ENCODE measurements at places on chromosomes 5 and 9.

- DNase-seq = no peak
Measured at GRCh38 chr9:93066978-93067603, 8.6 kb downstream of the SUSD3 start.

DNA sequence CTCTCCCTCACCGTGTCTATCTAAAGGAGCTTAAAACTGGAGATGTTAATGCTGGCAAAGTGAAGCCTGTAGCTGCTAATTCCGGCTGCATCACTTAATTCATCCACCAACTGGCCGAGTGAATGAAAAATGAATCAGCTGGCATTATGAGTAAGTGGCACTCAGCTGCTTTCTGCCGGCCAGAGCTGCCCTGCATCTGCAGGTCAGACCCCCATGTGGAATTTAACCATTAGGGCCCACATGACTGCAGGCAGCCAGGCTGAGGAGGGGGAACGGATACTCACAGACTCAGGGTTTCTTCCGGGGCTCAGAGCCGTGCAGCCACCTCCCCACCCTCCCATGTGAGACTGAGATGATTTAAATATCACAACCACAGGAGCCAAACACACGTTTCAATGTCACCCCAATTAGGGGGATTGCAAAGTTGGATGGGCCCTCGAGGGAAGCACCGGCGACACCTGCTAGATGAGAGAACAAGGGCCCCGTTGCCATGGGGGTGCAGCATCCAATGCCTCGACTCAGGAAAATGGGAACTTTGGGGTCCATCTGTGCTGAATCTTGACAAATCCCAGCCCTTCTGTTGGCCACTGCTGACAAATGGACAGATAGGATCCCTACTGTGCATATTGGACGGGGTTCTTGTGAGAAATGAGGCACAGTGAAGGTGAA, 115.6 kb upstream of the ALDH1B1 start:
- no peak for DNase-seq

DNA sequence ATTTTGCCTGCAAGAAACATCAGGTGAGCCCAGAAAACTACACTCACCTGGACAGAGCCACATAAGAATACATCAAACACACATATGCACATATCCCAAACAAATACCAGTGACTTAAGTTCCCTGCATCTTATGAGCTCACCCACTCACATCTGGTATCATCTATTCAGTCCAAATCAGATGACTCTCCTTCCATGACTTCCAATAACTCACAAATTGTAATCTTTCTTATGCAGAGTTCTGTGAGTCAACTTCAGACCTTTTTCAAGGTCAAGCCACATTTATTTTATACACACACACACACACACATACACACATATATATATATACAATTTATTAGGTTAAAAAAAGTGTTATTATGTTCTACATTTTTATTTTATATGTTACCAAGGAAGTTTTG, 1711.9 kb upstream of the CDH9 start:
- no peak for DNase-seq

DNA sequence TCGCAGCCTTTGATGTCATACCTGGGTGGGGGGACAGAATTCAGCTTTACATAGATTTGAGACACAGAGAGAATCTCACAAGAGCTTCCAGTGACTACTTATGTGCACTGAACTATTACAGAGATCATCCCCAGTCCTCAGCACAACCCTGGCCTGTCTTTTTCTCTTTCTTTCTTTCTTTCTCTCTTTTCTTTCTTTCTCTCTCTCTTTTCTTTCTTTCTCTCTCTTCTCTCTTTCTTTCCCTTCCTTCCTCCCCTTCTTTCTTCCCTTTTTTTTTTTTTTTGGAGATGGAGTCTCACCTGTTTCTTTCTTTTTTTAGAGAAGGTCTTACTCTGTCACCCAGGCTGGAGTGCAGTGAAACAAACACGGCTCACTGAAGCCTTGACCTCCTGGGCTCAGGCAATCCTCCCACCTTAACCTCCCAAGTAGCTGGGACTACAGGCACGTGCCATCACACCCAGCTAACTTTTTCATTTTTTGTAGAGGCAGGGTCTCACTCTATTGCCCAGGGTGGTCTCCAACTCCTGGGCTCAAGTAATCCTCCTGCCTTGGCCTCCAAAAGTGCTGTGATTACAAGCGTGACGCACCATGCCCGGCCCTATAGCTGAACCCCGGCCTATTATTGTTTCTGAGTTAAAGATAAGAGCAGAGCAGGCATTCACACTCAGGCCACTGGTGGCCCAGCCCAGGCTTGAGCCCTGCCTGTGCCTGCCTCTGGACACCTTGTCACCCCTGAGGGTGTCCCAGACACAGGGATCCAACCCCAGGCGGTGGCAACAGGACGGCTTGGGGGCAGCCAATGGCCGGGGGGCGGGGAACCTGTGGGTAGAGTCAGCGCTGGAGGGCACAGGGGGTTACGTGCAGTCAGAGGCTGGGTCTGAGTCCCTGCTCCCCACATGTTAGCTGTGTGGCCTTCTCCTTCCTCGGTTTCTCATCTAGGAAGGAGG, 4.3 kb downstream of the PIP5KL1 start:
- no peak for DNase-seq

GRCh38 chr5:101532430-101532829, 629.3 kb upstream of the ST8SIA4 start:
- DNase-seq = no peak

DNA sequence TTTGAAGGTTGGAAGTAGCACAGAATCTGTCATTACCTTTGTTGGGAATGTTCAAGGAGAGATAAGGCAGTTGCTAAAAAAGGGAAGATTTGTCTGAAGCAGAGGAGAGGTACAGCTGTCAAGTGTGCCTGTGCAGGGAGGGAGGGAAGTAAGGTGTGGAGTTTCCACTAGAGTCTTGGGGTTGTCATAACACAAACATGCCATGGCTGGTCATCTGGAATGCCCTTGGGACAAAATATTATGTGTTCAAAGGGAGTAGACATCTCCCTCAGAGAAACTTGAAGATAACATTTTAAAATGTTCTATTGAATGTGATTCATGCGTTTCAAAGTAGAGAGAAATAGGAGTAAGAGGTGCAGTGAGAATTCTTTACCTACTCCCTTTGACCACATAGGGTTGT, 95.0 kb downstream of the MUSK start:
- DNase-seq = no peak

- no peak for DNase-seq
Measured at GRCh38 chr5:93704996-93705395, 36.4 kb downstream of the POU5F2 start.

DNA sequence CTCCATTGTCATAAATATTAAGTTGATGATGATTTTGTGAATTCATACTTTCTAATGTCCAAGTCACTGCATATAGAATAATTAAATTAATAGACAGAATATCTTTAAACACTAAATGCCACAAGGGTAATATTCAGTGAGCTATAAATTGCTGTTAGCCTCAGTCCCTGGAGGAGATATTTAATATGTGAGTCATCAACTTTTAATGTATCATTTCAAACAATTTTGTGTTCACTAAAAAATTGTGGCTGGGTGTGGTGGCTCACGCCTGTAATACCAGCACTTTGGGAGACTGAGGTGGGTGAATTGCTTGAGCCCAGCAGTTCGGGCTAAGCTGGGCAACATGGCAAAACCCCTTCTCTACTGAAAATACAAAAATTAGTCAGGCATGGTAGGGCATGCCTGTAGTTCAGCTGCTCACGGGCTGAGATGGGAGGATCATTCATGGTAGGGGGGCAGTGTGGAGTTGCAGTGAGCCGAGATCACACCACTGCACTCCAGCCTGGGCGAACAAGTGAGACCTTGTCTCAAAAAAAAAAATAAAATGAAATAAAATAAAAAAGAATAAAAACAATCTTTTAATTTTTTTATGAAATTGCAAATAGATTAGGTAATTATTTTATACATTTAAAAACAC, 717.3 kb upstream of the CHD1 start:
- no peak for DNase-seq

GRCh38 chr5:145980259-145980658, 43.9 kb downstream of the SH3RF2 start:
- DNase-seq = no peak

DNA sequence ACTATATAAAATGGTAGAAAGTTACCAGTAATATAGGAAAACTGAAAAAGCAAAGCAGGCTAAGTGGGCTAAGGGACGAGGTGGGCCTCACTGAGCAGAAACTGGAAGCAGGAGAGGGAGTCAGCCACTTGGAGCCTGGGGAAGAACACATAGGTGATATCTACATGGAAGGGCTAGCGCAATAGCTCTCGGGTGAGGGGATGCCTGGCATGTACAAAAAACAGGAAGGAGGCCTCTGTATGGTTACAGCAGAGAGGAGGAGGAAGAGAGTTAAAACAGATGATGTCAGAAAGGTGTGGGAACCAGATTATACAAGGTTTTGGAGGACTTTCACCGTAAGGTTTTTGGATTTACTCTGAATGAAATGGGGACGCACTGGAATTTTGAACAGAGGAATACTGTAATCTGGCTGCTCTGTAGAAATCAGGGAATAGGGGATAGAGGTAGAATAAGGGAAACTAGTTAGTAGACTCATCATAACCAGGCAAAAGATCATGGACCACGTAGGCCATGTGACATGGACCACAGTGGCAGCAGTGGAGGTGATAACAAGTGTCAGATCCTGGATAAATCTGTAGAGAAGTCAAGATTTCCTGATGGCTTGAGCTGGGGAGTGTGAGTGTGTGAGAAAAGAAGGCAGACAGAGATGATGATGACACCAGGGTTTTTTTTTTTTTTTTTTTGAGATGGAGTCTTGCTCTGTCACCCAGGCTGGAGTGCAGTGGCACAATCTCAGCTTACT, 52.5 kb downstream of the FNBP1 start:
- no peak for DNase-seq

GRCh38 chr9:23790351-23791260, 35.4 kb downstream of the ELAVL2 start:
- DNase-seq = no peak

GRCh38 chr9:134644725-134645606, 3.4 kb downstream of the COL5A1 start:
- DNase-seq = no peak

DNA sequence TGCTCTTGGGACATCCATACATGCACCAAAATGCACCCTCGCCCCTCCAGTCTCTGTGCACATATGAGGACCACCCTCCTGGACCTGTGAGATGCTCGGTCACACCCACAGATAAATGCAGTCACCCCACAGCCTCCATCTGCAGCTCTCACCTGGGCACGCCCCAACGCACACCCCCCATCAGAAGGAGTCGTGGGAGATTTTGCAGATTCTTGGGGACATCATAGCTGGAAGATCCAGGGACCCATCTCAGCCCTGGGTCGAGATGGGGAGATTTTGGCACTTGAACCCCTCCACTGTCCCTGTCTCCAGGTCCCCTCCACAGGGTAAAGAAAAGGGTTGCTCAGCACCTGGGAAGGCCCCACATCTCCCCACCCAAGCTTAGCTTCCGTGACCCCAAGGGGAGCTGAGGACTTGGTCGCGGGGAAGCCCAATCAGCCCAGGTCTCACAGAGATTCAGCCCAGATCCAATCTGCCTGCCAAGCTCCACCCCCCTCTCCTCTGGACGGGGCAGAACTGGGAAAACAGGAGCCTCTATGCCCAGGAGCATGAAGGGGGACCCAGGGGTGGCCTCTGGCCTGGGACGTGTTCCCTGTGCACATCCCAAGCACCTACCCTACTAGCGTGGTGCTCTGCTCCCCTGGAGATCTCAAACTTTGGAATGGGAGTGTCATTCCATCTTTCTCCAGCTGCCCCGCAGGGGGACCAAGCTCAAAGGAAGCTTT, 89.2 kb upstream of the LMX1B start:
- no peak for DNase-seq

GRCh38 chr5:10393491-10393890, 40.0 kb downstream of the MARCHF6 start:
- DNase-seq = no peak

GRCh38 chr5:15620501-15620900, 120.5 kb downstream of the FBXL7 start:
- DNase-seq = no peak

DNA sequence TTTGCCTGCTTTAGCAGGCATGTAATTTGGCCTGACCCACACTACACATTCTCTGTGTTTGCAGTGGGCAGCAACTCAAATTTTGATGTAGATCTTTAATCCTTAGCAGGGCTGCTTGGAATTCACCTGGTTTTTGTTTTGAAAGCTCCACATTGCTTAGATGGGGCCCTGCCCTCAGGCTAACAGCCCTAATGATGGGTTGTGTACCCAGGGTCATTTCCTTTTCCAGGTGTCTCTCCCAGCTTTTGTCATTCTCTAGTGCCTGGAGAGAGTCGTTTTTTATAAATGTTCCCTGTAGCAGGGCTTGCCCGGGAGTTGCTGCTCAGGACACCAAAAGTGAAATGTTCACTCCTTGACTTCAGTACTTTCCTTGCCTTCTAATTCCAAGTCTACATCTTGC, 126.3 kb downstream of the TRIO start:
- DNase-seq = no peak

GRCh38 chr5:32123058-32123805, 50.9 kb downstream of the GOLPH3 start:
- DNase-seq = no peak

GRCh38 chr5:168317096-168317520, 25.7 kb downstream of the WWC1 start:
- no peak for DNase-seq

- DNase-seq = no peak
Measured at GRCh38 chr5:19918780-19919179, 69.2 kb downstream of the CDH18 start.

DNA sequence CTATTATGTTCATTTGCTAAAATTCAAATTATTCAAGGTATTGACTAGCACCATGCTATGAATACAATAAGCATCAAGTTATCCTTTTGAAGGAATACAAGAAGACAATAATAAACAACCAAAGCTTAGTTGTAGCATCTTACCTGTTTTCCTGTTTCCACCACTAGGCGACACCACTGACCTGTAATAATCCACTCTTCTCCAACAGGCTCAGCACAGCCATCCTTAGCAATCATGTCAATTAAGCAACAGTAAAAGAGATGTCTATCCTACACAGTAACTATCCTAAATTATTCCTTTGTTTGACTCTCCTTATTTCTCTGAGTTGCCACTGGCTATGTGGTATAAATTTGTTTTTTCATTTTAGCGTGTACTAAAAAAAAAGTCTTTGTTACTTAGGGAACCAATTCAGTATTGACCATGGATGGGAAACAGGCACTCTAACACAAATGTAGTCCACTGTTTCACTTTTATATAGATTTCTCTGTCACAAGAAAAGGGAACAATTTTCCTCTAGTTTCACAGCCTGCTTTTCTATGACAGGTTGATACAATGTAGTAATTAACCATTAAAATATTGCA, 46.2 kb downstream of the PCA3 start:
- peak; percentile 3 for DNase-seq

- DNase-seq = no peak
Measured at GRCh38 chr5:116360008-116360853, 214.4 kb downstream of the SEMA6A start.

DNA sequence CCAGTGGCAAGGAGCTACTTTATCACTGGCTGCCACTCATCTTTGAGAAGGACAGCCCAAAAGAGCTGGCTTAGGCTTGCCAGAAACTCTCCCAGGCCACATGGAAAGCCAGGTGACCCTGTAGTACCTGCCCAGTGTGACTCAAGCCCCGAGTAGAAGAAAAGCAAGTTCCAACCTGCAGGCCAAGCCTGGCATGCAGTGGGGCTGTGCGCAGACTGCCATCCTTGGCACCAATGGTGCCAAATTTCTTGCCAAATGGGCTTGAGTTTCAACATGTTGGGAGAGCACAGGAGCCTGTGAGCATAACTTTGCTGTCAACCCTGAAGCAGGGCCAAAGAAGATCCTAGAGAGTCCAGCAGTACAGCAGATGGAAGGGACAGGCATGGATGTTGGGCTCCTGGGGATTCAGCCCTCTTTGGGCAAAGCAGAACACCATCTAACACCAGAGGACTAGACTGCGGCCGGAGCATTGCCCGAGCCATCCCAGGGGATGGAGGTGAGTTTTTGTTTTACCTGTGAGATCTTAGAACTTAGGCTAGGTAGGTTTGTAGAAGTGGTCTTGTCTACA, 27.3 kb upstream of the SHB start:
- DNase-seq = no peak
